ENCODE measurements at places on chromosomes 11 and 22.

DNA sequence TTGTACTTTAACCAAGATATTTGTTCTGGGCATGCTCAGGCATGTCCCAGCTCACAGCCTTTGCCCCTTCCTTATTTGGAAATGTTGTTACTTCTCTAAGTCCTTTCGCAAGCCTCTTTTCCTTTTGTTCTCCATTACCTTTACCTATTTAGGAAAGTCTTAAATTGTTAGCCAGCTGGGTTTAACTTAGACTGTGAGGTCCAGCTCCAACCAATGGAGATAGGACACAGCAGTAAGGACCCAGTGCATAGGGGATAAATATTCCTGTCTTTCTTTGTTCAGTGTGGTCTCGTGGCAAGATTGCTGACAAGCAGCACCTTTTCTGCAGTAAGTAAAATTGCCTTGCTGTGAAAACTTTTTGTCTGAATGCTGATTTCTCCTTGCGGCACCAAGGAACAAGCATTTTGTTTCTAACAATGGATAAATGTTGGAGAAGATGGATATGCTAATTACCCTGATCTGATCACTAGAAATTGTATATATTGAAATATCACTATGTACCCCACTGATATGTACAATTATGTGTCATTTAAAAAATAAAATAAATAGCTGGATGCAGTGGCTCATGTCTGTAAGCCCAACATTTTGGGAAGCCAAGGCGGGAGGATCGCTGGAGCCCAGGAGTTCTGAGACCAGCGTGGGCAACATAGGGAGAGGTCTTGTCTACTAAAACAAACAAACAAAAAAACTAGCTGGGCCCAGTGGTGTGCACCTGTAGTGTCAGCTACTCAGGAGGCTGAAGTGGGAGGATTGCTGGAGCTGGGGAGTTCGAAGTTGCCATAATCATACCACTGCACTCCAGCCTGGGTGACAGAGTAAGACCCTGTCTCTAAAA, 31.9 kb upstream of the FTH1 start:
- DNase-seq: no peak

GRCh38 chr11:87870086-87870485, 305.2 kb downstream of the RAB38 start:
- DNase-seq: no peak

GRCh38 chr11:108726077-108726800, 61.4 kb downstream of the DDX10 start:
- DNase-seq: no peak

DNA sequence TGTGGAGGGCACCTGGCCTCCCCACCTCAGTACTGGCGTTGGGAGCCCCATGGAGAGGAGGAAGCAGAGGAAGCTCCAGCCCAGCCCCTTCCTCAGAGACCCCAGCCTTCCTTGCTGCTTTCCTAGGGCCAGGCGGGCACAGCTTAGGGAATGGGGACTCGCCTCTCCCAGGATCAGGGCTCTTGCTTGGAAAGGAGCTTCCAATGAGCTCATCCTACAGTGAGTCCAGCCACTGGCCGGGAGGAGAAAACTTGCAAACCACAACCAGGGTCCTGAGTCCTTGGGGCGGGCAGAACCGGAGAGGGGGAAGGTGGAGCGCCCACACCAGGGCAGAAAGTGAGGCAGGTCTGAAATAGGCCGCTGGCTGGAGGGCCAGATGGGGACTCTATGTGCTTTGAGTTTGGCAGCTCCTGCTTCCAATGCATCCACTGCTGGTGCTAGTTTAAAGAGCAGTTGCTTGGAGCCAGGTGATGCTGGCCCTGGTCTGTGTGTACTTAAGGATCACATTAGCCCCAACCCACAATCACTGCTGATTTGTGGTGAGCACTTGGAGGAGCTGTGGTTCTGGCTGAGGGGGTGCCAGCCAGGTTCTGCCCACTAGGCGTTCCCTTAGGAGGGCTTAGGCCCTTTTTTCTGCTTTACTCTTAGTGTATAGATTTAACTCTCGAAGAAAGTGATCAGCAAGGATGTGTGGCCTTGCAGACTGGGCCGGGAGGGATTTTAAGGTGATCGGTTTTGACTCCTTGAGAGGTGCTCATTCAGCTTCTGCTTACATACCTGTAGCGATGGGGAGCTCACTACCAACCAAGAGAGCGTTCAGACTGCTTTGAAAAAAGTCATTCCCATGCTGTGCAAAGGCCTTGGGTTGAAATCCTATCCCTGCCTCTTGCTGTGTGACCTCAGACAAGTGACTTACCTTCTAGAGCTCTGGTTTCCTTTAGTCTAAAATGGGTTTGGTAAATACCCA, 81.9 kb downstream of the TP53I11 start:
- no peak for DNase-seq

GRCh38 chr11:47857485-47857884, 9.3 kb upstream of the NUP160 start:
- DNase-seq: no peak

GRCh38 chr11:92528001-92528400, 303.4 kb downstream of the FAT3 start:
- DNase-seq: no peak

- DNase-seq: no peak
Observed at GRCh38 chr11:540583-541432, 3.5 kb downstream of the LRRC56 start.

DNA sequence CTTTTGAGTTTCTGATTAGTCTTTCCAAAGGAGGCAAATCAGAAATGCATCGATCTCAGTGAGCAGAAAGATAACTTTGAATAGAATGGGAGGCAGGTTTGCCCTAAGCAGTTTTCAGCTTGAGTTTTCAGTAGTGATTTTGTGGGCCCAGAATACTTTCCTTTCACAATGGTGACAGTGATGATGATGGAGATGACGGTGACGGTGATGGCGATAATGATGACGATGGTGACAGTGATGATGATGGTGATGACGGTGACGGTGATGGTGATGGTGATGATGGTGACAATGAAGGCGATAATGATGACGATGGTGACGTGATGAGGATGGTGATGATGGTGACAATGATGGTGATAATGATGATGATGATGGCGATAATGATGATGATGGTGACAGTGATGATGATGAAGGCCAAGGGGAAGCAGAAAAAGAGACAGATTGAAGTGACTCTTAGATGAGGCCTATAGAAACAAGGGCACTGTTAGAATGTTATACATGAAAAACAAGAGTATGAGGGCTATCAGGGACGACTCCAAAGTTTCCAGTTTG, 153.4 kb upstream of the B3GAT1 start:
- no peak for DNase-seq

GRCh38 chr22:26316732-26317285, 112.3 kb upstream of the ASPHD2 start:
- DNase-seq: no peak

DNA sequence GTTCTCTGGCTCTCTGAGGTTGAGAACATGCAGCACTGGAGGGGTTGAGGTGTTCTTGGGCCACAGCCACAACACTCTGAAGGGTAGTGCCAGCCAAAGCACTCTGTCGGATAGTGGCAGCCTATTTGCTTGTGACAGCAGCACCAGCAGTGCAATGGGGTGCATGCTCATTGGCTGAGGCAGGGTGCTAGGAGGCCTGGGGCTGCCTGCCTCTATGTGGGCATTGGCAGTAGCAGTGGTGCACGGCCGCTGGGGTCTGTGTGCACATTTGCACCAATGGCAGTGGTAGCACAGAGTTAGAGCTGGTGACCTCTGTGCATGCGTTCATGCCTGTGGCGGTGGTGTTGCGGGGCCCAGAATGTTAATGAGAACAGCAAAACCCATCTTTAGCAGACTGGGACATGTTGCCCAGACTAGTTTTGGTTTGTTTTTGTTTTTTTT, 25.4 kb downstream of the PI4KA start:
- no peak for DNase-seq

DNA sequence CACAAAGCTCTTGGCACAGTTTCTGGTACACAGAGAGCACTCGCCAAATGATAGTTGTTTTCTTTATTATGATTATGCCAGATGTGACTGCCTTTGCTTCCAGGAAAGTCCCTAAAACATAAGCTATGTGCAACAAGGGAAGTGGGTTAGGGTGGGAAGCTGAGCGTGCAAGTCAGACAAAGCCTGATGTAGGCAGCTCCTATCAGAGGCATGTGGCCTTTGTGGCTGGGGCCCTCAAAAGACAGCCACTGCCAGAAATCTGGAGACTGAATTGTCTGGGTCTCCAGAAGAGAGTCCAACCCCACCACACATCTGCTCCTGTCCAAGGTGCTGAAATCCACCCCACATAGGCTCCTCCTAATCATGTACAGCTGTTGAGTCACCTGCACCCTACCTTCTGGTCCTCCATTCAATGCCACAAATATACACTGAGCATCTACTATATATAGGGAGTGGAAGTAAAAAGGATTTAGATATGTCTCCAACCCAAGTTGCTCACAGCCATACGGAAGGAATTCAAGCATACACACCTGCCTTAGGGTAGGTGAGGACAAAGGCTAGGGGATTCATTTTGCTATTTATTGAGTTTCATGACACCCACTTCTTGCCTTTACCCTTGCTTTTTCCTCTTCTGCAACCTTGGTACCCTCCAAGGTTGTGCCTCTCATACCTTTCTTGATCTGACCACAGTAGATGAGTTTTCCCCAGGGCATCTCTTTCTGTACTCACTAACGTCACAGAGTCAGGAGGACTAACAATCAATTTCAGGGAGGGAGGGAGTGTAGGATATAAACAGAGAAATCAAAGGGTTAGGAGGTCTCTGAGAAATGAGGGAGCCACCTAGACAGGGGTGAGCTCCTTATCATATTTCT, 12.4 kb downstream of the SEC14L3 start:
- no peak for DNase-seq

DNA sequence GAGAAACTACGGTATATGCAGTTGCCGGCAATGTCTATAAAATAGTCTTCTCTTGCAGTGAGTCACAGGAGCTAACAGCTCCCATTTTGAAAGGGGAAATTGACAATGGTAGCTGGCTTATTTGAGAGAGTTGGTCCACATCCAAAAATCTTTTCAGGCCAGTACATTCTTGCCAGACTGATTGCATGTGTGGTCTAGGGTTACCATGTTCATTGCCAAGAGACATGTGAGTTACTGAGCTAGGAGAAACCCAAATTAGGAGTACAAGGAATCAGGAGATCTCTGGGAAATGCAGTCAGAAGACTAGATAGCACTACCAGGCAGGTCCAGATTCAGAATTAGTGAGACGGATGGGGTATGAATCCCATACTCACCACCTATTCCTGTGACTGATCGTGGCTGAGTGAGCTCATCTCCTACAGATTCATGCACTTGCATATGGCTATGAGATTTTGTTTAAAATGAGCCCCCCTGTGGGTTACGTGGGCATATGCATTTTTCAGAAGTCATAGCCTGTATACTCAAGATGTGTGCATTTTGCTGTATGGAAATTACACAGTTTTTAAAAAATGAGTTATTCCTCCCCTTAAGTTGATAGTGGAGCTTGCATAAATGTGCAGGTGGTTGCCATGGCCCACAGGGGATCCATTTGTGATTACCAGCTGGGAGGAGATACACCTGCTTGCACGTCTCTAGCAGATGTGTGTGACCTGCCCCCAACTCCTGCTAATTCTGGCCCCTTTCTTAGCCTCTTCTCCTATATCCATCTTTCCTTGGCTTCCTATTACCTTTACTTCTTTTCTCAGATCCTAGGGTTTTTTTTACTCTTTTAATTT, 102.7 kb downstream of the COMMD9 start:
- no peak for DNase-seq

- no peak for DNase-seq
Observed at GRCh38 chr22:42848941-42849550, 8.0 kb downstream of the ARFGAP3 start.

DNA sequence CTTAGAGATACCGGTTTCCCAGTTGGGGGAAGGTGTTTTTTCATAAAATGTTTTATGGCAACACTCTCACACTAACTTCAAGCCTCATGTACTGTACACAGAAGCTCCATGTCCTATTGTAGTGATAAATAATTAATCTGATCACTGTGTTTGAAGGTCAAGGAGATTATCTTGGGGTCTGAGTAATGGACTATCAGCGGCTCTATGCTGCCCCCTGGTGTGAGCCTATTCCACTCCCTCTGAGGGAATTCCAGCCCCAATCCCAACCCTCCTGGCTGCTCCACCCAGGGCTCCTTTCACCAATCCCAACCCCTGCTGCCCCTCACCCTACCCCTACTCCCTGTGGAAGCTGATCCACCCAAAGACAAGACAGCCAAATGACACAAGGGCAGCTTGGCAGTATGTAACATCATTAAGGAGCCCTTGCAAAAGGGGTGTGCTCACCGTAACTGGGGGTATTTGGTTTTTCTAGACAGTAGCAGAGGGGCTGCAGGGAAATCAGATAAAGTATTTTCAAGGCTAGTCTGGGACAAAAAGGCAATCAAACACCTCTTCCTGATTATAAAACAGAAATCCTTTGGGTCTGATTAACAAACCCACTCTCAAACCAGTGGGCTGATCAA, 22.3 kb downstream of the HPS4 start:
- no peak for DNase-seq

DNA sequence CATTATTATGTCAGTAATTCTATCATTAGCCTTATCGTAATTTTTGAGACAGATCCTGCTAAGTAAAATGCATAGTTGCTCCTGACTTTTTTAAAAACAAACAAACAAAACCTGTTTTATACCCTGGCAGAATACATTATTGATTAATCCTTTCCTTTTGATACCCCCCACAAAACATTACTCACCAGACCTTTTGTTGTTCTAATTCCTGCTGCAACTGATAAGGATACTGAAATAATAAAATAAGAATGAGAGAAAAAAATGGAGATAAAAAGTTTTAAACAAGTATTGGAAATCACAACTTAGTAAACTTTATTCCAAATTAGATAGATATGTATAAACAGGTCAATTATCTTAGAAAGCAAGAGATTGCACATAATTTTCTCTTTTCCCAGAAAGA, 28.6 kb downstream of the MS4A4E start:
- DNase-seq: no peak
